ENCODE measurements at places on chromosomes 1 and 21.

- DNase-seq, result no peak
These were observed 16.0 kb upstream of the SMYD2 start for GRCh38 chr1:214264976-214265375.

DNA sequence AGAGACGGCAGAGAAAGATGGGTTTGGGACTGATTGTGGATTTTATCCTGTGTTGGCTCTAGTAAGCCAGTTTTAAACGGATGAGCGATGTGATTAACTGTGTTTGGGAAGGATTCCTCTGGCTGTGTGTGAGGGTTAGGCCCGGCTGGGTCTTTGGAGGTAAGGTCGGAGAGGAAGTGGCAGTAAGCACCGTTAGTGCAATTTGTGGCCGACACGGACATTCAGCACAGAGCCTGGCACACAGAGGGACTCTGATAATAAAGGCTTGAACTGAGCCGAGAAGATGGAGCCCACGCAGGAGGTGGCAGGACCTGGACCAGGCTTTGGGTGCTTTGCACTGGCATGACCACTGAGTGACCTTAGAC lies 1.3 kb downstream of the MTFR1L start:
- no peak for DNase-seq

DNA sequence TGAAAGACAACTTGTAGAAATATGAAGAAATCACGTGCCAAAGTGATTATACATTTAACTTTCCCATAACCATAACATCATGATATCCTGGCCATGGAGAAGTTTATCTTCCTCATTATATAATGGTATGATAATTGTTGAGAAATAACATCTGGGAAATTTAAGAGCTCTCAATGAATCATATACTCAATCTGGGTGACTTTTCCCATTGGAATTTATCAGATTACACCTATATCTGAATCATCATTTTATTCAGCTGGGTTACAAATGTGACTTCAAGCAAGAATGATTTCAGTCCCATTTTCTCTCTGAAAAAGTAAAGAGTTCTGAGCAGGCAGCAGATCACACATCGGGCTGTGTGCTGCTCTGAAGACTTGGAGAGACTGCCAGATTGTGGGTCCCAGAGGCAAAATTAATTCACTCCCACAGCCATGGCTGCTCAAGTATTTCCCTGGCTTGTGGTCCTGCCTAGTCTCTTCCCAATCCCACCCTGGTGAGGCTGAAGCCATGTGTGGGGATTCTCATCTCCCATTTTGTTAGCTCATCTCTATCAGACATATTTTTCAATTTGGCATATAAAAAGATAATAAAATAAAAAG lies 278.0 kb downstream of the MRPL39 start:
- peak; percentile 60 for DNase-seq

DNA sequence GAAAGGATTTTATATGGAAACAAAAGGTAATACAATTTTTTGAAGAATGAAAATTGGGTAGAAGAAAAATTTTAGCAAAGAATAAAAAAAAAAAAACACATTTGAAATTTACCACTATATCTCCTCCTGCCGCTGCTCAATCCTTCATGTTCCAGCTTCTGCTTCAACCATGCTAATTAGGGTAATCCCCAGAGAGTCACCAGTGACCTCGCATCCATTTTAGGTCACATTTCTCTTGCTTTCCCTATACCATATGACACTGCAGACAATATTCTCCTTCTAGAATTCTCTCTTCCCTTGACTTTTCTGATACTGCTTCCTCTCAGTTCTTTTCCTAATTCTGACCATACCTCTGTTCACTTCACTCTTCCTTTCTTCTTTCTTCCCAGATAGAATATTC lies 237.1 kb downstream of the USH2A start:
- no peak for DNase-seq

DNA sequence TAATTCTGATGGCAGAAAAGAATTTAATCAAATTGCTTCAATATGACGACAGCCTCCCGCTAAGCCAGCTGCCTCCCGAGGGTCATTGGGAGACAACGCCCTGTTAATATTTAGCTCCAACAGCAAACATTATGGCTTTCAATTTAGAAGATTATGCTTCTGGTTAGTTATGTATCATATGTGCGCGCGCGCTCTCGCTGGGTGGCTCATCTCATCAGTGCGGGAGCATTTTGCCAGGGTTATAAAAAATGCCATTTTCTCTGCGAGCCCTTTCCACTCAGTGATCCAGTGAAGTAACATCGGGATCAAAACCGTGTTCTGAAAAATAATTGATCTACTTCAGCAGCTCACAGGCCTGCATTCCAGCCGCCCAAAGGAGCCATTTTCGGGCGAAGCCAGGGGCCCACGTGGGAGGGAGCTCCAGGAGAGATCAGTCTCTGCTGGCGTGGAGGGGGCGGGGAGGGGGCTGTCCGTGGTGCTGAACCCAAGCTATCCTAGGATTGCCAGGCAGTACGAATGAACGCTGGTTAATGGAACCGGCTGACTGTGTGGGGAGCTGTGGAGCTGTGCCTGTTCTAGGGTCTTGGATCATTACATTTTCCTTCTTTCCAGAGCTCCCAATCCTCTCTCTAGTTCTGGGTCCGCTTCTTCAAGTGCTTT lies 219.1 kb upstream of the ZC3H12A start:
- peak; percentile 86 for DNase-seq

DNA sequence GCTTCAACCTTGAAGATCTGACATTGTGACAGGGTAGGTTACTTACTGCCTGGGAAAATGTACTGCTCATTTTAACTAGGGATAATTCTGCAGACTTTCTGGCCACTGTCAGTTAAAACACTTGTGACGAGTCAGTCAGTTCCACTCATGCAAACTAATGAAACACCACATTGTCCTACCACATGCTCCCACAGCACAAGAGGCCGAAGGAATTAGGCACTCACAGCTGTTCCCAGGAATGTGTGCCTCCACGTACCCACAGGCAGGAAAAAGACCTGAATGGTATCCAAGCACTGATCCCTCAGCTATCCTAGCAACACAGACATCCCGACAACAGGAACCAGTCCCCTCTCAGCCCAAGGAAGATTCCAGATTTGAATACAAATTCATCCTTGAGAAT lies 12.3 kb downstream of the BCAR3 start:
- DNase-seq, result peak; percentile 29

DNA sequence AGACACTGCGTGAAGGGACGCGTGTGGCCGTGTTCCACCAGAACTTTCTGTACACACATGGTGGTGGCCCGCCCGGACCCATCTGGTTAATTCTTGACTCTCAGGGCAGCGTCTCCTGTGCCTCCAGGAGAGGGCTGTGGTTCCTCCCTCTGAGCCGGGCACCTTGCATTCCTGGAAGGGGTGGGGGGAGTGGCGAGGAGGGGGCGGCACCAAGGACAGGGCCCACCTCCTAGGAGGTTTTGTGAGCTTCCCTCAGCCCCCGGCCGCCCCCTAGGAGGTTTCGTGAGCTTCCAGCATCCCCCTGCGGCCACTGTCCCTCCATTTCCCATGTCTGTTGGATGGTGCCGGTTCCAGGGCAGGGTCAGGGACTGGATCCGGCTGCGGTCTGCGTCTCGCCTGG lies 28.9 kb downstream of the FAAP20 start:
- no peak for DNase-seq

- no peak for DNase-seq
These were observed 159.9 kb upstream of the HMCN1 start for GRCh38 chr1:185574139-185574875.

DNA sequence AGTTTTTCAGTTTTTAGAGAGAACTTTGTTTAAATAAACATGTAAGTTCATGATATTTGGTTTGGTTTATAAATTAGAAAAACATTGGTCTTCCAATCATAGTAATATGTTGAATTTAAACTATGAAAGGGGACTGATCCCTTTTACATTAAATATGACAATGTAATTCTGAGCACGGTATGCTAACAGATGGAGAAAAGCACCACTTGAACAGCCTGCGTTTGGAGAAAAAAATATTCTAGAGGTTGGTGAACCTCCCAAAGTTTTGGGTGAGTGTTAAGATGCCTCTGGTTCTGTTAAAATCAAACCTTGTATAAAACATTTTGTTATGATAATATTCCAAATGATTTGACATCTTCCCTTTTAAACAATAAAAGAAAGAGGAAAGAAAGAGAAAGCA lies 123.9 kb downstream of the SDCCAG8 start:
- no peak for DNase-seq

- peak; percentile 10 for DNase-seq
These were observed 102.0 kb downstream of the CRYAA start for GRCh38 chr21:43270800-43271301.

GRCh38 chr1:172381946-172382345 lies 38.5 kb upstream of the C1orf105 start:
- no peak for DNase-seq

GRCh38 chr1:45820788-45821187 lies 17.4 kb downstream of the MAST2 start:
- peak; percentile 51 for DNase-seq

GRCh38 chr1:53982034-53982762 lies 35.8 kb downstream of the LDLRAD1 start:
- DNase-seq, result peak; percentile 32

- DNase-seq, result no peak
These were observed 8.8 kb downstream of the SMCP start for GRCh38 chr1:152886758-152887409.

- no peak for DNase-seq
These were observed 15.7 kb downstream of the TCEA3 start for GRCh38 chr1:23408797-23409290.

- DNase-seq, result peak; percentile 66
These were observed 33.8 kb downstream of the HHAT start for GRCh38 chr1:210362526-210362925.

GRCh38 chr1:167428395-167428794 lies 89.9 kb downstream of the CD247 start:
- no peak for DNase-seq

GRCh38 chr1:214979191-214979590 lies 103.3 kb upstream of the KCNK2 start:
- DNase-seq, result no peak

DNA sequence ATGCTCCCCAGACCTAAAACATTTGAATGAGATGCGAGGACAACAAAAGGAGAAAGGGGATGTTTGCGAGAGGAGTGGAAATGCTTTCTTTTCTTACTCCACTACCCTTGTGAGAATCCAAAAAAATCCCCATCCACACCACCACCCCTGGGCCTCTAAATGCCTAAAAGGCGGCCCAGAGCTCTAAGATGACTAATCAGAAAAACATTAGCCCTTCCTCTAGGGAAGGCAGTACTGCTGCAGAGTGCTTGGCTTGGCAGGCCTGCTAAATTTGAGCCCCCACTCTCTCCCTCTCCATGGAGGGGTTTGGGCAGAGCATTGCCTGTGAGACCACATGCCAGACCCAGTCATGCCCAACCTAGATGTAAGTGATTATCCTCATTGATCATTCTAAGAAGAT lies 347.9 kb downstream of the USH2A start:
- DNase-seq, result peak; percentile 6

DNA sequence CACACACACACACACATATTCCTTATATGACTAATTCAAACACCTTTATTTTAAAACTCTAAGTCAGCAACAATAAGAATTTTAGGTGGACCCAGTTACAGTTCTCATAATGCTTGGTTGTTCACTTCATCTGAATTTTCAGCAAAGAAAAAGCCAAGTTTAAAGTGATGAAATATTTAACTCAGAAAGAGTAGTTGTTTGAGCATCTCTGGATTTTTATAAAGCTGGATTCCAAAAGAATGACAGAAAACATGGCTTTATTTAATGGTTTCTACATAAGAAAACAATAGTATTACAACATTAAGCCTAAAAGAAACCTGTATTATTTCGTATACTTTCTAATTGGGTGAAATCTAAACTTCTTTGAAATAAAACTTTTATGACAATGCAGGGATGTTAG lies 54.2 kb upstream of the ADAMTS5 start:
- DNase-seq, result no peak

DNA sequence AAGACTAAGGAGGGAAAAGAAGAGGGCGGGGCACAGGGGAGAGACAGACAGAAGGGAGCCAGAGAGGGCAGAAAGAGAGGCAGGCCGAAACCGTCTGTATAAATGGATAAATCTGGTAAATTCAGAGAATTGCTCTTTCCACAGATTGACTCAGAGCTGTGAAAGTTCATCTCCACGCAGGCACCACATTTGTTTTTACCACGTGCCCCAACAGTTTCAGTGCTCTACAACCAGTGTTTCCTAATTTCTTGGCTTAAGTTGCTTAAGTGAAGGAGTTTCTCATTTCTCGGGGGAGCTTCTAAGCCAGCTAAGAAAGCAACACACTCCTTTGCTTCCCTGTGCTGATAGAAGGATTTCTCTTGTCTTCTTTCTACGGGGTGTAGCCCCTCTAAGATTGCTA lies 87.1 kb downstream of the ENAH start:
- peak; percentile 83 for DNase-seq

DNA sequence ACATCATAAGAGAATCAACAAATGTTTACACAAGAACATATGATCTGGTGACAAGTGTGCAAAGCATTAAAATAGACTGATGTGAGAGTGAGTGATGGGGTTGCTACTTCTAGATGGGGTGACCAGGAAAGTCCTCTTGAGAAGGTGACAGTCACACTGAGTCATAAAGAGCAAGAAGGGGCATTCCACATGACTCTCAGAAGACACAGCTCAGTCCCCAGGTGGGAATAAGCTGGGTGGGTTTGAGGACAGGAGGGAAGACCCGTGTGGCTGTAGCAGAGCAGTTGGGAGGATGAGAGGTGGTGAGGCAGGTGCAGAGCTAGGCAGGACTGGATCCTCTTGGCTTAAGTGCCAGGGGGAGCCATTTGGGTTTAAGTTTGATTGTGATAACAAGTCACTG lies 53.1 kb downstream of the TNR start:
- no peak for DNase-seq

GRCh38 chr21:46159841-46160656 lies 4.7 kb upstream of the FTCD start:
- no peak for DNase-seq

DNA sequence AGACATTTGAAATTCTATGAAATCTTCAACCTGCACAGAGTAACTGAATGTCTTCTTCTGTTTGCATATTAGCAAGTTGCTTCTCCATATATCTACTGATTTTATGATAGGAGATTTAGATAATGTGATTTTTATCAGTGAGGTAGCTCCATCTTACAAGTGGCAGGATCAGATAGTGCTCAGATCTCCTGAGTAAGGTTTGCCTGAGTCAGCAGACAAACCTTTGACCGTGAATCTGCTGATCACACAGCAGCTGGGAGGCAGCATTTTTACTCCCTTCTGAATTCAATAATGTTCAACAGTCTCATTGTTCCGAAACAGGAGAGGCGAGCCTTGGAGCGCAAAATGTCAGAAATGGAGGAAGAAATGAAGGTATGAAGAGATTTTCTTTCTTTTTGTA lies 141.4 kb downstream of the SYT2 start:
- no peak for DNase-seq

GRCh38 chr1:228937851-228938536 lies 202.7 kb downstream of the RHOU start:
- no peak for DNase-seq

GRCh38 chr21:33025106-33025488 lies 638 bp upstream of the OLIG2 start:
- no peak for DNase-seq

DNA sequence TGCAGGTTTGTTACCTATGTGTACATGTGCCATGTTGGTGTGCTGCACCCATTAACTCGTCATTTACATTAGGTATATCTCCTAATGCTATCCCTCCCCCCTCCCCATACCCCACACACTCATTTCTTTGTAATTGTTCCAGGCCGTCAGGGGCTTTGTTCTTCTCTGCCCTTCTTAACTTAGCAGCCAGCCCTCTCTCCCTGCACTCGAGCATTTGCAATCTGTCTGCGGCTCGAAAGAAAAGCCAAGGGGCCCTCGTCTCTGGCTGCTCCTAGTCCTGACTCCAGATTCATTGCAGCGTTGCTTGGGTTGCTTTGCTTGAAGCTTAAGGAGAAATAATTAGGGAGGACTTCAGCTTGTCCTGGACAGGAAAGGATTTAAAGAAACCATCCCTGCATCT lies 85.7 kb downstream of the ATP1A1 start:
- DNase-seq, result no peak

- no peak for DNase-seq
These were observed 118.4 kb upstream of the PALMD start for GRCh38 chr1:99527545-99527944.

Data from cardiac muscle cell (in vitro differentiated cells and primary cell).